ENCODE measurements at places on chromosomes 6 and 20. TPM values are rescaled to one million over a fixed set of nuclear protein-coding genes. Genes with fewer than 3 reads are reported as not detected.

HTR1E gene
- not detected for total RNA-seq

NDUFAF4 gene
- total RNA-seq = 32.8 TPM

SOX12 gene
- 1.9 TPM for total RNA-seq

SPATA25 gene
- total RNA-seq = 0.72 TPM

All from tracheal epithelial cell (primary cell).